ENCODE measurements at places on chromosomes 7 and 10.

- no peak for DNase-seq
These were observed 38.4 kb upstream of the PLXNA4 start for GRCh38 chr7:132614428-132615318.

GRCh38 chr10:6236349-6237198 lies 33.8 kb downstream of the PFKFB3 start:
- DNase-seq, result no peak

GRCh38 chr7:51647931-51648351 lies 331.3 kb upstream of the COBL start:
- no peak for DNase-seq

DNA sequence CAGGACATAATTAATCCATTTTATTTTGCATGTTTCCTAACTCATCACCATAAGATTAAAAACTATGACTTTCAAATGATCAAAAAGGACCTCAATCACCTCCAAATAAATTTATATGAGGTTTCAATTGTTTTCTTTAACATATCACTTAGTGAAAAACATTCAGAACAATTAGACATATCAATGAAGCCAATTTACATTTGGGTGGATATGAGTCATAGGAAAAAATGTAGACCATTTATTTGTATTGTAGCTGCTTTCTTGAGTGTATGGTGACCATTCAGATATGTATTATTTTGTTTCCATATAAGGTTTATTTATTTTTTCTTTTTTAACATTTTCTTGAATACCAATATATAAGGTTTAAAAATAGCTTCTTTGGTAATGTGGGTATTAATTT lies 13.3 kb upstream of the EXOC6 start:
- DNase-seq, result no peak

DNA sequence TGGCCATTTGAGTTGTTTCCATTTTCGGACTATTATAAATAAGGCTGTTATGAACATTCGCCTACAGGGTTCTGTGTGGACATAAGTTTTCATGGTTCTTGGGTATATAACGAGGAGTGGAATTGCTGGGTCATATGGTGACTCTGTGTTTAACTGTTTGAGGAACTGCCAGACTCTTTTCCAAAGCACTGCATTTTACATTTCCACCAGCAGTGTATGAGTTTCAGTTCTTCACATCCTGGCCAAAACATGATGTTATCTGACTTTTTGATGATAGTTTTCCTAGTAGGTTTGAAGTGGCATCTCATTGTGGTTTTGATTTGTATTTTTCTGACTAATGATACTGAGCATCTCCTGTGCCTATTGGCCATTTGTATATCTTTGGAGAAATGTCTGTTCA lies 5.4 kb downstream of the SUV39H2 start:
- DNase-seq, result no peak

GRCh38 chr7:121262221-121262620 lies 66.6 kb upstream of the WNT16 start:
- DNase-seq, result no peak

- no peak for DNase-seq
These were observed 14.2 kb downstream of the ASZ1 start for GRCh38 chr7:117412946-117413559.

- no peak for DNase-seq
These were observed 98.6 kb upstream of the MDFIC start for GRCh38 chr7:114823290-114823689.

DNA sequence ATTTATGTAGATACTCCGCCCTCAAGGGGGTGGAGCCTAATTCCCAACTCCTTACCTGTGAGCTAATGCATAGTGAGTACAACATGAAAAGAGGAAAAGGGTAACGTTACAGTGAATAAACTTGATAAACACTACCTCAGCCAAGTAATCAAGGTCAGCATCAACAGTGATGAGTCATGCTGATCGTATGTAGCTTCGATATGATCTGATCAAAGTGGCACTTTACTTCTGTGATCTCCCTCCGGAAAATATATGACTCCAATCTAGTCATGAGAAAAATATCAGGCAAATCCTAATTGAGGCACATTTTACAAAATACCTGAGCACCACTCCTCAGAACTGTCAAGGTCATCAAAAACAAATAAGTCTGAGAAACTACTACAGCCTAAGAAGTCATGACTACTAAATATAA lies 70.4 kb downstream of the VTI1A start:
- no peak for DNase-seq

Data from OCI-LY7 (cell line).